ENCODE measurements at places on chromosomes 1 and 21. TPM values are rescaled to one million over a fixed set of nuclear protein-coding genes. Genes with fewer than 3 reads are reported as not detected.

The ERICH3 gene
- polyA plus RNA-seq: not detected

The RGSL1 gene
- polyA plus RNA-seq: not detected

The ANGEL2 gene
- polyA plus RNA-seq: 14.6 TPM

The RIPPLY3 gene
- polyA plus RNA-seq: 3.1 TPM

The KRTAP7-1 gene
- polyA plus RNA-seq: not detected

All from GM23338 (cell line).